Thyroid gland (tissue), 4 donors: ENCODE measurements at places on chromosomes 3 and 15. TPM values are rescaled to one million over a fixed set of nuclear protein-coding genes. Genes with fewer than 3 reads are reported as not detected.

CMTM8 gene
- 15.5 TPM for total RNA-seq

PLSCR5 gene
- not detected for total RNA-seq

SH2D7 gene
- not detected for total RNA-seq

PRRT3 gene
- total RNA-seq: 8.0 TPM

TFDP2 gene
- 174 TPM for total RNA-seq

CCDC174 gene
- 21.2 TPM for total RNA-seq

- H3K27me3 ChIP-seq: no peaks in the 10 kb centered on the region
- DNase-seq: no peak
- peaks cover 5% of the 10 kb centered on the region for H3K4me1 ChIP-seq
- H3K36me3 ChIP-seq: no peaks in the 10 kb centered on the region
- H3K27ac ChIP-seq: no peak overlapping the region
Measured at GRCh38 chr3:66256806-66257205, 36.0 kb downstream of the SLC25A26 start.

DNA sequence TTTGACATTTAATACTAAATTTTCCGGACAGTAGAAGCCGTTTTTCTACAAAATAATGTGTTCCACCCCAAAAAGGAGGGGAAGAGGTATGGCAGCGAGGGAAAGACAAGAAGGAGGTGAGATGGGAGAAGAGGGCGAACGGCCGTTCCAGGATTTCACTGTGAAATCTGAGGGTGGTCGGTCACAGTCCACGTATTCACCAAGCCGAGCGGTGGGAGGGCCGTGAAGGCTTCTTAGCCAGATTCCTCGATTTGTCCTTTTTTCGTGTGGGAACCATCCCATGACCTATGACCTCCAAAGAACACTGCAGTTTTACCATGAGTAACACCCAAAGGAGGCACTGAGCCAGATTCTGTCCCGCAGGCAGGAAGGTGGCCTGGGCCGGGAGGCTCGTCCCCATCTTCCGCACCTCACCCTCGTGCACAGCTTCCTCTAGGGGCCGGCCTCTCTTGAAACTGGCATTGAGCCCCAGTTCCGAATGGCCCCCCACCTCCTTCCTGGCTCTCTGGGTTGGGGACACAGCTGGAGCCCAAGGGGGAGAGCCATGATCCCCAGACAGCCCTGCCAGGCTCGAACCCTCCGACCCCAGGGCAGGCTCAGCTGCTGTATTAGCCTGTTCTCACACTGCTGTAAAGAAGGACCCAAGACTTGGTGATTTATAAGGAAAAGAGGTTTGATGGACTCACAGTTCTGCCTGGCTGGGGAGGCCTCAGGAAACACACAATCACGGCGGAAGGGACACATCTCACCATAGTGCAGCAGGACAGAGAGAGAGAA lies 23.7 kb downstream of the XXYLT1 start:
- no peaks in the 10 kb centered on the region for H3K36me3 ChIP-seq
- H3K4me1 ChIP-seq: no peaks in the 10 kb centered on the region
- no peak overlapping the region for H3K4me3 ChIP-seq
- DNase-seq: no peak
- H3K27ac ChIP-seq: no peak overlapping the region
- no peaks in the 10 kb centered on the region for H3K27me3 ChIP-seq

GRCh38 chr15:35107122-35107521 lies 22.0 kb upstream of the NANOGP8 start:
- H3K4me3 ChIP-seq: no peak overlapping the region
- no peaks in the 10 kb centered on the region for H3K27me3 ChIP-seq
- no peak for DNase-seq
- H3K4me1 ChIP-seq: no peaks in the 10 kb centered on the region
- no peak overlapping the region for H3K27ac ChIP-seq
- H3K36me3 ChIP-seq: no peaks in the 10 kb centered on the region

GRCh38 chr3:36964817-36965216 lies 20.0 kb upstream of the TRANK1 start:
- no peak for DNase-seq
- H3K36me3 ChIP-seq: no peaks in the 10 kb centered on the region
- H3K27ac ChIP-seq: peak overlapping the region; percentile 94

DNA sequence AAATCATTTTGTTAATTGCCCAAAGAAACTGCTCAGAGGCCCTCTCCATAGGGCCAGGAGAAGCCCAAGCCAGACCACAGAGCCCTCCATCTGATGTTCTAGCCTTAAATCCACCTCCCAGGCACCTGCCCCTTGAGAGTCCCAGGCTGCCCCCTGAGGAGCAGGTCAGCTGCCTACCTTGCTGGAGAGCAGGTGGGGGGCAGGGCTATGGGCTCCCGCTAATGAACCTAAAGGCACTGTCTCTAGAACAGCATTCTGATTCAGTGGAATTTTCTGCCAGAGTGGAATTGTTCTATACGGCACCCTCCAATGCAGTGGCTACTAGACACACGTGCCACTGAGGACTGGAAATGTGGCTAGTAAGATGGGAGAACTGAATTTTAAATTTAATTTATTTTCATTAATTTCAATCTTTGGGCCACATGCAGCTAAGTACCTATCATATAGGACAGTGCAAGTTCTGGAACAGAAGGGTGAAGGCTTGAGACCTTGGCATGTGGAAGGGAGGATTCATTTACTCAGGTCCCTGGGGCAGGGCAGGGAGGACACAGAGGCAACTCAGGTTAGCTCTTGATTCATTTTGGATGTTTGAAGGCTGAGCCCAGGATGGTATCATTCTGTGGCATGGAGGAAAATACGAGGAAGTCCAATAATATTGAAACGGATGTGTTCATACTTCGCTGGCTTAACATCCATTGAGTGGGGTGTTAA lies 11.4 kb downstream of the AMOTL2 start:
- H3K27ac ChIP-seq: peak overlapping the region; percentile 100
- H3K4me1 ChIP-seq: peaks cover 97% of the 10 kb centered on the region
- DNase-seq: peak; percentile 12
- H3K36me3 ChIP-seq: peaks cover 85% of the 10 kb centered on the region

DNA sequence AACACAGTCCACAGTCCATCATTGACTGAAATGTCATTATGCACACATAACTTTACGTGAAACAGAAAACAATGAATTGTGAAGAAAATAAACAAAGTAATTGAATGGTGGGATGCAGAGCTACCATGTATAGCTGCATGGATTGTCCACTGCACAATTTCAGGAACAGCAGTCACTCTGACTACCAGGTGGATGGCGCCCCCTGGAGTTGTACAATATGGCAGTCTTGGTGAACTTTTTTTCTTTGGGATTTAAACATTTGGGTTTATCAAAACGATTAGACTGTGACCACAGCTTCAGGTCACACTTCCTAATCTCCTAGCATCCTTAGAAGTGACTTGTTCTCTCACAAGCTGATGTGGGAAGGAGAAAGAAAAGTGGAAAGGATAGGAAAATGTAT lies 48.9 kb upstream of the TCF12 start:
- no peak overlapping the region for H3K27ac ChIP-seq
- no peaks in the 10 kb centered on the region for H3K27me3 ChIP-seq
- no peak for DNase-seq
- no peaks in the 10 kb centered on the region for H3K4me1 ChIP-seq

DNA sequence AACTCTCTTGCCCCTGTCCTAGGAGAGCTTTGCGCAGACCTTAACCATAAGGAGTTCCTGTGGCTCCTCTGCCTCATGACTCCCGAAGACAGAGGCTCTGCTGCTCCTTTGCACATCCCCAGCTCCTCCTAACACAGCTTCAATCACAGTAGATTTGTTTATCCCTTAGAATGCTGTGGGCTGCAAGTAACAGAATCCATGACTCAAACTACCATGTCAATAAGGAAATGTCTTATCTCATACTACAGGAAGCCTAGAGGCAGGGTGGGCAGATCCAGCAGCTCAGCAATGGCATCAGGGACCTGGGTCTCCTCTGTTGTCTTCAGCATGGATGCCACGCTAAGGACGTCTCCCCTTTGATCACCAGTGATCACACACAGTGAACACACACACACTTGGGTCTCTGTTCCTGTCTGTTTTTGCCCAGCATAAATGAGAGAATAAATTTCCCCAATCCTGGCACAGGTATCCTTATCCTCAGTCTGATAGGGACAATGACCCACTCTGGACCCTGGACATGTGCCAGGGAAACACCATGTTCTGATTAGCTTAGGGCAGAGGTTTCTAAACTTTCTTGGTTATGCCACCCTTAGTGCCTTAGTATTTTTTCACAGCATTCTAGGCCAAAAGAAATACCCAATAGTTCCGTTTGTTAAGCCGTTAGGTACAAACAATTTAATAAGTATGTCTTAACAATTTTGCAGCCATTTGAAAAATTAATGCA lies 46.1 kb upstream of the MRPS22 start:
- H3K4me1 ChIP-seq: no peaks in the 10 kb centered on the region
- no peak overlapping the region for H3K27ac ChIP-seq
- no peaks in the 10 kb centered on the region for H3K27me3 ChIP-seq
- DNase-seq: no peak

- H3K27ac ChIP-seq: no peak overlapping the region
- peaks cover 21% of the 10 kb centered on the region for H3K4me1 ChIP-seq
- no peaks in the 10 kb centered on the region for H3K27me3 ChIP-seq
- no peak for DNase-seq
Measured at GRCh38 chr3:49377483-49377882, 19.3 kb upstream of the GPX1 start.

- H3K4me1 ChIP-seq: peaks cover 4% of the 10 kb centered on the region
- no peak overlapping the region for H3K4me3 ChIP-seq
- DNase-seq: peak; percentile 68
- H3K36me3 ChIP-seq: no peaks in the 10 kb centered on the region
Measured at GRCh38 chr15:92715758-92716157, 60.2 kb upstream of the FAM174B start.

GRCh38 chr15:48366584-48367312 lies 35.5 kb downstream of the DUT start:
- H3K36me3 ChIP-seq: no peaks in the 10 kb centered on the region
- H3K4me1 ChIP-seq: no peaks in the 10 kb centered on the region
- H3K27me3 ChIP-seq: no peaks in the 10 kb centered on the region
- H3K27ac ChIP-seq: no peak overlapping the region
- no peak for DNase-seq

DNA sequence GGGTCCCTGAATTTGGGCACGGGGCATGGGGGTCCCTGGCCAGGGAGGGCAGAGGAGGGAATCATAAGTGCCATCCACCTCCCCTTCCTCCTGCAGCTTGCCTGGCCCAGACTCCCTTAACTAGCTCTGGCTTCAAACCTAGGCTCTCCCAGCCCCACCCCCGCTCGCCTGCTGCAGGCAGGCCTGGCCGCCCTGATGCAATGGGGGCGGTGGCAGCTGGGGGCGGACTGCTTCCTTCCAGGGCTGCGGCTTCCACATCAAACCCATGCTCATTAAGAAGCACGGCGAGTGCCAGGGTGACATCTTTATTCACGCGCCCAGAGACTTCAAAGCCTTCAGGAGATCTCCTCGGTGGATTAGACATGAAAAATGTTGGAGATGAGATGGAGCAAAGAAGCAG lies 123.1 kb downstream of the TPRA1 start:
- no peak overlapping the region for H3K4me3 ChIP-seq
- no peaks in the 10 kb centered on the region for H3K36me3 ChIP-seq
- no peaks in the 10 kb centered on the region for H3K27me3 ChIP-seq
- H3K4me1 ChIP-seq: no peaks in the 10 kb centered on the region
- no peak overlapping the region for H3K27ac ChIP-seq

DNA sequence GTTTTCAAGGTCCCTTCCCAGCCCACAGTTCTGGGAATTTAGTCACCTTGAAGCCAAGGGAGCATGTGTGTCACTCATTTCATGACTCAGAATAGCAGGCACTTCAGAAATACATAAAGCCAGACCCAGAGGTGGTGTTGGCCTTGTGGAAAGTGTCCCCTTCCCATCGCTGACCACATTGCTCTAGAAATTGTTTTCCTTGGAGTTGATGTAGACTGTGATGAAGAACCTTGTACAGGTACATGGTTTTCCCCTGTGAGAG lies 158.8 kb downstream of the SLCO3A1 start:
- H3K27me3 ChIP-seq: no peaks in the 10 kb centered on the region
- H3K27ac ChIP-seq: no peak overlapping the region
- no peak overlapping the region for H3K4me3 ChIP-seq

DNA sequence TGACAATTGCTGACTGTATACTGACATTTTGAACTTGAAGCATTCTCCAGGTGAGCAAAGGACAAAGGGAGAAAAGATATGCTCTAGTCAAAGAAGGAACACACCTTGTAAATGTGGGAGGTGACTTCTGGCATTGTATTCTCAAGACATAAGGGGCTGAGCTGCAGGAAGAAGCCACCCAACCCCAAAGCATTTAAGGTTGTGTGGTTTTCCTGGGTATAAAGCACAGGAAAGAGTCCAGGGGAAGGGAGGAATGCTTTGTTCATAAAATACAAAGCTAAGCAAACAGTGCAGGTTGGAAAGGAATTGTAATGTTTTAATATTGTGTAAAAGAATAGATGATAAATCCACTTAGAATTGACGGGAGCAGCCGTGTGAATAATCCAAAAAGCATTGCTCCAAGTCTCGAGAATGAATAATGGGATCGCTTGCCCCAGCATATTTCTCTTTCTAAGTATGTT lies 102.4 kb upstream of the LRIG1 start:
- H3K27me3 ChIP-seq: no peaks in the 10 kb centered on the region
- DNase-seq: no peak
- H3K27ac ChIP-seq: no peak overlapping the region
- H3K4me3 ChIP-seq: no peak overlapping the region
- H3K4me1 ChIP-seq: no peaks in the 10 kb centered on the region

DNA sequence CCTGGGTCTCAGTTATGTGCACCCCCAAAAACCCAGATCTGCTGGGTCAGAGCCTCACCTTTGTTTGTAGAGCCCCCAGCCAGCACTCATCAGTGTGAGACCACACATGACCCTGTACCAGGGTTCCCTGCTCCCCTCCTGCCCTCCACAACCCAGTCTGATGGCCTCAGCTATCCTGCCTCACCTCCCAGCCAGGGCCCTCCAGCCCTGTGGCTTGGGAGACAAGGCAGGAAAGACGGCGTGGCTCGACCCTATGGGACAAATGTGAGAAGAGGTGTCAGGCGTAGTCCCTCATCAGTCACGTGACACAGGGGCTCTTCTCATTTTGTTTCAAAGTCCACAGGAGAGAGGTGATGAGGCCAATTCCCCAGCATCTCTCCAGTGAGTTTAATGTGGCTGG lies 28.3 kb upstream of the PRR23E start:
- H3K27me3 ChIP-seq: no peaks in the 10 kb centered on the region
- no peak overlapping the region for H3K4me3 ChIP-seq

- no peak overlapping the region for H3K4me3 ChIP-seq
- no peak for DNase-seq
- no peak overlapping the region for H3K27ac ChIP-seq
- H3K36me3 ChIP-seq: no peaks in the 10 kb centered on the region
Measured at GRCh38 chr3:124172816-124173215, 180.9 kb upstream of the ROPN1 start.

DNA sequence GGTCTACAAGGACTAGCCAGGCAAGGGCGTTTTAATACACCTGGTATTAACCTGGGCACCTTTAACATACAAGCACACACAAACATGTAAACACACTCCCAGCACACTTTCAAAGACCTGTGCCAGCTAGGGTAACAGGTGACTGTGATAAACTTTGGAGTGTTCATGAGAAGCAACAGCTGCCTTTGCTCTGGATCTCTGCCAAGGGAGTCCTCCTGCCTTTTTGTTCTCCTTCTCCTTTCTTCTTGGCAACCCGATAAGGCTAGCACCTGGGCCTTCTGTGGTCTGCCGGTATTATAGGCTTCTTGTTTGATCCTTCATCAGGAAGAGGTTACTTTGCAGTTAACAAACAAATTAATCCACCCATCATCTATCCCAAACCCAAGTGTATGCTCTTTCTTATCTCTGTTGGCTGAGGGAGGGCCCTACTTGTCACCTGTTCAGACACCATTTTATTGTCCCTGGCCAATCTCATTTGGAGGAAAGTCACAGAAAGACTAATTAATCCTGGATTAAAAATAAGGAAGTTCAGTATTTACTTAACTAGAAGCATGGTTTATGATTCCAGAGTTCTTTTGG lies at the start of gene RETNLB:
Gene RETNLB, minus strand, starts transcription at position 7 of the 579 bp plus-strand sequence. CDS start 225 bp downstream, outside the sequence.
- no peak for DNase-seq
- no peaks in the 10 kb centered on the region for H3K36me3 ChIP-seq
- H3K4me3 ChIP-seq: no peak within 1 kb of the TSS
- no peaks in the 10 kb centered on the region for H3K4me1 ChIP-seq
- H3K27me3 ChIP-seq: no peaks in the 10 kb centered on the region
- no peak within 1 kb of the TSS for H3K27ac ChIP-seq
